ENCODE measurements at places on chromosomes 12 and 14.

GRCh38 chr12:108447168-108447832 lies 67.8 kb upstream of the FICD start:
- no peak for DNase-seq

DNA sequence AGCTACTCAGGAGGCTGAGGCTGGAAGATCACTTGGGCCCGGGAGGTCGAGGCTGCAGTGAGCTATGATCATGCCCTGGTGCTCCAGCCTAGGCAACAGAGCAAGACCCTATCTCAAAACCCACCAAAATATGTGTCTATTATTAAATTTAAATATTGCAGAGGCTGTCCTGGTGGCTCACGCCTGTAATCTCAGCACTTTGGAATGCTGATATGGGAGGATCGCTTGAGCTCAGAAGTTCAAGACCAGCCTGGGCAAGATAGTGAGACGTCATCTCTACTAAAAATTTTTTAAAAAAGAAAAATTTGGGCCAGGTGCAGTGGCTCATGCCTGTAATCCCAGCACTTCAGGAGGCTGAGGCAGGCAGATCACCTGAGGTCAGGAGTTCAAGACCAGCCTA lies 13.9 kb downstream of the PSMA6 start:
- DNase-seq, result no peak

DNA sequence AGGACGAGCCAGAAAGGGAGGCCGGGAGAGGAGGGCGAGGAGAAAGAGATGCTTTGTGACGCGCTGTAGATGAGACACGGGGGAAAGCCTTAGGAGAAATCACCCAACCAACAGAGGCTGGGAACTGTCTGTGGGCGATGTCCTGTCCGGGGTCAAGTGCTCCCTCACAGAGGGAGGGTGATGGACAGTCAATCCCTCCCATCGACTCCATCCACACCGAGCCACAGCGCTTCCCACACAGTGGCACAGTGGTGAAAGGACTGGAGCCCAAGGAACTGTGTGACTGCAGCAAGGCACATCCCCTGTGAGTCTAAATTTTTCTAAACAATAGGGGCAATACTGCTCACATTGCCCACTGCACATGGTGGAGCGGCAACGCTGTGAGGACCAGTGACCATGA lies 89.1 kb downstream of the TTC7B start:
- no peak for DNase-seq

GRCh38 chr12:25904442-25904841 lies 54.0 kb upstream of the RASSF8 start:
- no peak for DNase-seq

GRCh38 chr14:34496679-34497513 lies 34.9 kb upstream of the SPTSSA start:
- no peak for DNase-seq

DNA sequence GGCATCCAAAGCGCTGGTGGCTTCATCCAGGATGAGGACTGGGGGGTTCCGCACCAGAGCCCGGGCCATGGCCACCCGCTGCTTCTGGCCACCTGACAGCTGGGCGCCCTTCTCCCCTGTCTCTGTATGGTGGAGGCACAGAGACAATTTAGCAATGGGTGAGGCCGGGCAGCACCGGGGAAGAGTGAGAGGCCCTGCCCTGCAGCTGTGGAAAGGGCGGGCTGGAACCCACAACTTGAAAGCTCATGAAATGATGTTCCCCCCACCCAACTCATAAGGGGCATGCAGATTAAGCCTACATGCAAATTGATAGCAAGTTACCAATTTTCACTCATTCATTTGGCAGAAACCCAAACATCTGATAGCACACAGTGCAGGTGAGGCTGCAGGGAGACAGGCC lies 34.1 kb downstream of the ABCB9 start:
- no peak for DNase-seq

GRCh38 chr14:28707814-28708213 lies 58.8 kb upstream of the FOXG1 start:
- DNase-seq, result no peak

DNA sequence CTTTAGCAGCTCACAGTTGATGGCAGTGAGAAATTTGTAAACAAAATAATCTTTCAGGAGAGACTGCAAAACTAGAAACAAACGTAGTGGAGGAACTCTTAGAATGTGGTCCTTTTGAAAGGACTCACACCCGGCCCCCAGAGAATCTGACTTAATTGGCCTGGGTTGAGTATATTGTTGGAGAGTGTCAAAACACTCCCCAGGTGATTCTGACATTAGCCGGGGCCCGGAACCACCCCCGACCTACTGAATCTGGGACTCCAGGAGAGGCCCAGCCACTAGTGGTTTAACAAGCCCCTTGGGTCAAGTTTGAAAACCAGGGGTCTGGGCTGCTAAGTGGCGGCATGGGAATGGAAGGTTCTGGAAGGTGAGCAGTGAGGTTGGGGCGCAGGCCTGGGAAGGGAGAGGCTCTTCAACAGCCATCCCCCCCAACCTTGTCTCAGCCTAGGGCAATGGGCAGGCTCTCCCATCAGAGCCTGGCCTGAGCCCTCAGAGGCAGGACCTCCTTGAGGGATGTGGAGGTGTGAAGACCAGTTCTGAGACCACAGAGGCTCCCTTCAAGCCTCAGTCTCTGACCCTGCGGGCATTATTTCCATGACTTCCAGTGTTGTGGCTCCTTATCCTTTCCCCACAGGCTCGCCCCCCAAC lies 1.1 kb upstream of the ELK3 start:
- DNase-seq, result no peak

DNA sequence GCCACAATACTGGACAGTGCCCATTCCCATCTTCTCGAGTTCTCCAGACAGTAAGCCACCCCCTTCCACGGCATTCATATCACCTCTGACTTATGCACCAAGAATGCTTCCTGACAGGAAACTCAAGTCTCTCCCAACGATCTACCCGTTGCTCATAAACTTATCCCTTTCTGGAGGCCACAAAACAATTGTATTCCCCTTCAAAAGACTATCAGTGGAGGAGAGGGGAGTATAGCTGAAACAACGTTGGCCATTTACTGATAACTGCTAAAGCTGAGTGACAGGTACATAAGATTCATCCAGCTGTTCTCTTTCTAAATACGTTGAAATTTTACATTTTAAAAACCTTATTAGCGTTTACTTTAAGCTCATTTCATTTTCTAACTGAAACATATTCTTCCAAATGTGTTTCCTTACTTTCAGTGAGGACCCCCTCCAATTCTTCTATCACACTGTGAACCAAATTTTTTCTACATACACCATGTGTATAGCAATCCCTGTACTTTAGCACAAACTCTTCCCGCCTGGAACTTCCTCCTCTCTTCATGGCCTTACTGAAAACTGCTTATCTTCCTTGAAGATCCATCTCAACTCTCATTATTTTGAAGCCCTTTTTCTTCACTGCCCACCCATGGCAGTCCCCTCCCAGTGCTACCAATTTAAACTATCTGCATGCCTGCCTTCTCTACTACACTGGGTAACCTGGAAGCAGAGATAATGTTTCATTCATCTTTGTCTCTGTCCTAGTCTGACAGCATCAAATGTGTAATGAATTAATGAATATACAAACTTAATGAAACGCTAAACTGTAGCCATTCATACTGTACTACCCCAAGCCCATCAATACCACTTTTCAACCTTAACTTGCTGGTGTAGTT lies 28.8 kb downstream of the ATXN2 start:
- no peak for DNase-seq

GRCh38 chr12:12985817-12986408 lies 14.2 kb downstream of the HEBP1 start:
- DNase-seq, result no peak

- no peak for DNase-seq
Measured at GRCh38 chr14:104891121-104891551, 26.1 kb downstream of the CEP170B start.

- DNase-seq, result no peak
Measured at GRCh38 chr12:67483871-67484554, 164.5 kb upstream of the DYRK2 start.

DNA sequence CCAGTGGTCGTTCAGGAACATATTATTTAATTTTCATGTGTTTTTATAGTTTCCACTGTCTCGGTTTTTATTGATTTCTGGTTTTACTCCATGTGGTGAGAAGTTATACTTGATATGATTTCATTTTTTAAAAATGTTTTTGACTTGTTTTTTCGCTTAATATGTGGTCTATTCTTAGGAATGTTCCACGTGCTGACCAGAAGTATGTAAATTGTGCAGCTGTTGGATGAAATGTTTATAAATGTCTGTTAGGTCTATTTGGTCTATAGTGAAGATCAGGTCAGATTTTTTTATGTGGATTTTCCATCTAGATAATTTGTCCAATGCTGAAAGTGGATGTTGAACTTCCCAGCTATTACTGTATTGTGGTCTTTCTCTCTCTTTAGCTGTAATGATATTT lies 433.8 kb upstream of the MIS18BP1 start:
- no peak for DNase-seq

DNA sequence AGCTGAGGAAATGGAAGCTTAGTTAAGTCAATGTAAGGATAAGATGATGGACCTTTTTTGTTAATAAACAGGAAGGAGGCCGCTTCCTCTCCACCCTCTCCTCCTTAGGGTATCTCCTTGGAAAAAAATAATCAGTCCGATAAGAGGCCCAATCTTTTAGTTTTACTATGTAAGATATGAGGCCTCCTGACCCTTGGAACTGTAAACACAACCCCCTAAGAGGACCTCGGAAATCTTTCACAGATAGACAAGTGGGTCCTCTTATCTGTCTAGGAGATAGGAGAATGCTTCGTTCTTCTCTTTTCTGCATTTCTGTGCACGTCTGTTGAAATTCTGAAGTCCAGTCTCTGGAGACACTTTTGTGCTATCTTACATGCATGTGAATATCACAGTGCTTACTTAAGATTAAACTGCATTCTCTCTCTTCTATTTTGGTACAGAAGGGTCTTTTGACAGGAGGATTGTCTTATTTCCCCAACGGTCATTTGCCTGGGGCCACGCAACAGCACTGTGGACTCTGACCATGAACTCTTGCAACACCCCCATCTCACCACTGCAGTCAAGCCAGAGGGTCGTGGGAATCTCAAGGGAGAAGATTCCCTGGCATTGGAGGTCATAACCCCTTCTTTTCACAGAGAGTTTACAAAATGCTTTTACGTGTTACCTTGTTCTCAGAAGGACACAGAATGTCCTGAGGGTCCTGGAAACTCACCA lies 313.0 kb upstream of the RTL1 start:
- no peak for DNase-seq

DNA sequence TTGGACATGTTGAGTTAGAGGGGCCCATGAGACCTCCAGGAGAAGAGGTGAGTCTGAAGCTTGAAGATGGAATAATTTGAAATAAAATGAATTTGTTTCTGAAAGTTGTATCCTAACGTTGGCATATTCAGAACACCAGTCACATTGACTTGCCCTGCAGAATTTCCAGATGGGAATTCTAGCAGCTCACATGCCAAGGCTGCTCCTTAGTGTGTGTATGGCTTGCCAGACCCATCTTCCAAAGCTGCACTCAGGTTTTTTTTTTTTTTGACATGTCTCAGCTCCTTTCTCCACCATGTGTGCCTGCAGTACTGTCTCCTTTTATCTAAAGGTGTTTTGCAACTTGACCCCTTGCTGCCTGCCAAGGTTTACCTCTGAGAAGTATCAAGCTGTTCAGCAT lies 261.9 kb downstream of the NRXN3 start:
- DNase-seq, result no peak

- no peak for DNase-seq
Measured at GRCh38 chr12:103813949-103814348, 27.1 kb downstream of the NT5DC3 start.

- peak; percentile 38 for DNase-seq
Measured at GRCh38 chr14:93962701-93963601, 13.4 kb downstream of the ASB2 start.

DNA sequence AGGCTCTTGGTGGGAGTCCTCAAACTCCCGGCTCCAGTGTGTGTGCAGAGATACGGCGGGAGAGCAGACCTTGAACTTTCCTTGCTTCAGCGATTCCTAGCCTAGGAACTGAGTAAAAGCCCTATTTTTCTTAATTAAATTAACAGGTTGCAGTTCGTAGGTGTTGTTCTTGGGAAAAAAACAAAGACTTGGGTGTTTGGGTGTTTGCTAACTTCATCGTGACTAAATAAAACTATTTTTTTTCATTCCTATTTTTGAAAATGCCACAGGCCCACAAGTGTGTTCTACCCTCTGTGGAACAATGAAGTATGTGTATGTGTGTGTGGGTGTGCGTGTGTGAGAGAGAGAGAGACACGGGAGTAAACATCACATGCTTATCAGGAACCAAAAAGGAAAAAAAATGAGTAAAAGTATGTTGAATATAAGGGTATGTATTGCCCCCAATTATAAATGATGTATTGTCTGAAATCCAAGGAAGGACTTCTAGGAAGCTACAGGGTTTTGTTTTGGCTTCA lies 651 bp downstream of the TMEM117 start:
- no peak for DNase-seq

- no peak for DNase-seq
Measured at GRCh38 chr14:61433169-61433568, 111.8 kb downstream of the PRKCH start.

- DNase-seq, result no peak
Measured at GRCh38 chr12:12665194-12665593, 30.8 kb downstream of the GPR19 start.

Data from stimulated activated naive CD4-positive, alpha-beta T cell (primary cell).